ENCODE measurements at places on chromosomes 6 and 20. TPM values are rescaled to one million over a fixed set of nuclear protein-coding genes. Genes with fewer than 3 reads are reported as not detected.
A peak's percentile ranks its signal among the peaks of the same experiment; 100 is the strongest.

The SLC16A10 gene
- total RNA-seq: 0.41 TPM

The C20orf202 gene
- not detected for total RNA-seq

GRCh38 chr20:43318755-43319297 lies 129.1 kb upstream of the PTPRT start:
- DNase-seq: no peak

DNA sequence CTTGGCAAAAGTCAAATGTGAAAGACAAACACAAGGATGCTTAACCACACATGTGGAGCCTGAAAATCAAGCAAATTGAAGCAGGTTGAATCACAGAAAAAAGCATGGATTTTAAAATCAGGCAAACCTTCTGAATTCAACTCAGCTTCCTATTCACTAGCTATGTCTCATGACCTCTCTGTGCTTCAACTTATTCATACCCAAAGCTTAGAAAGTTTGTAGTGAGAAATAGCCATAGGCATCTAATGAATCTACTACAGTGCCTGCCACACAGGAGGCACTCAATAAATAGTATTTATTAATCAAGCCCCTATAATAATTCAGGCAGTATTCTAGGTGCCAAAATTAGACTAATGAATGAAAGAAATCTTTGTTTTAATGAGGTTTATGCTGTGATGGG lies 112.2 kb upstream of the TNFAIP3 start:
- DNase-seq: no peak

DNA sequence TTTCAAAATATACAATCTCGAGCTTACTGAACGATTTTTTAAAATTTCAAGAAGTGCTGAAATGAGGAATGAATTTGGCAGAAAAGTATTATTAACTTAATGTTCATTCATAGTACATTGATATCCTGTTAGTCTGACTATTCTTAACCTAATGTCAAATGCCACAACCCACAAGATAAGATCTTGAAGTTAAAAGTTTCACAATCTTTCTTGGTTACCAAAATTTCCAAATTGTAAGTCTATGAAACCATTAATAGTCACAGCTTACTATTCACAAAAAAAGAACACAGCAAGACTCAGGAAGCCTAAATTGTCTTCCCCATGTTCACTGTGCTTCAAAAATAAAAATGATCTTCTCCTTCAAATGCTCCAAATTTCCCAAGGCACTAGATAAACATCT lies 71.3 kb downstream of the HACE1 start:
- no peak for DNase-seq

DNA sequence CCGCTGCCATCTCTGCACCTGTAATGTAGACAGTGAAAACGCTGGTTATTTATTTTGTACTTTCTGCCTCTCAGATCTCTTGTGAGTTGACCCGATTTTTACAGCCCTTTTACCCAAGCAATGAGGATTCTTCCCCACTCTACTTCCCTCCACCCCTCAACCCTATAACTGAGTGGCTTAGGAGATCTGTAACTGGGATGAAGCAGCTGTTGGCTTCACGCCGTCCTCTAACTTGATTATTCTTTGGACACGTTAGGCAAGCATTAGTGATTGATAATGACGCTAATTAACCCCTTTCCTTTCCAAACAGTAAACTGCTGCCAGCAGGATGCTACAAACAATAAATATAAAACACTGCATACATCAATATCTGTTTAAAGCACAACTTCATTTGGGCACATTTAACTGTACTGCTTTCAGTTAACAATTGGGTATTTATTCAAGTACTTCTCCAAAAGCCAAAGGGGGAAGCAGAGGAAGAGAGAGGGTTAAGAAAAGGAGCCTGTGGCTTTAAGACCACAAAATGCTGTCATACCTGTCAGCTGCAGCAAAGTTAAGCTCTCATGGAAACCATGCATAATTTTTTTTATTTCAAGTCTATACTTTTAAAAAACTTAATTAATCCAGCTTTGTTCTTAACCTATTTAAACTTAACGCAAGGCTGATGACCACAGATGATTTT lies 21.2 kb downstream of the TFAP2A start:
- DNase-seq: no peak

The TNNC2 gene
- total RNA-seq: not detected

DNA sequence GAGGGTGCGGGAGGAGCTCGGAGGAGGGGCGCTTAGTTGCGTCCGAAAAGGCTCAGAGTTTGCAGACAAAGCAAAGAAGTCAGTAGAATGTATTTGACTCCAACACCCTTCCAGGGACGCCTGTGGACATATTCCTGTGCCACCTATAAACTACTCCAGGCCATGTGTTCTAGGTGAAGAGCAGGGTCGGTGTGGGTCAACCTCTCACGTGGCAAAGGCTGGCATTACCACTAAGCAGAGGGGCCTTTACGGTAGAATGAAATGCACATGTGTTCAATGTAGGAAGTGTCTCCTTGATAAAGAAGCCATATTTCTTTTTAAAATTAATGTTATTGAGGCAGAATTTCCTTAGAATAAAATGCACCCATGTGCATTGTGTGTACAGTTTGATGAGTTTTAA lies 15.4 kb downstream of the SIRT5 start:
- DNase-seq: no peak

DNA sequence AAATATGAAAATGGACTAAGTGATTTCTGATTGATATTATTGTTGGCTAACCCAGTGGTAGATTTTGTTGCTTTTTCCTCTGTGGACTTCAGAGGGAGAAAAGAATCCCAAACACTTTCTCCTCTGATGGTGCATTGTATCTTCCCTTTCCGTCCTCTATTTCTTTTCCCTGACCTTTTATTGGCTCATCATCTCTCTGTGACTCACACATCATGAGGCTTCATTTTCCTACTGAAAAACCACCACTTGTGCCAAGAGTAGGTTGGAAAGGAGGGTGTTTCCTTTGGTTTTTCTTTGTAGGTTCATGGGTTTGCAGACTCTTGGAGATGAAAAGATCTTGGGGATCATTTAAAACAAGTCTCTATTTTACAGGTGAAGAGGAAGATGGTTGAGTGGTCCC lies 311.7 kb upstream of the JAG1 start:
- DNase-seq: peak; percentile 76

DNA sequence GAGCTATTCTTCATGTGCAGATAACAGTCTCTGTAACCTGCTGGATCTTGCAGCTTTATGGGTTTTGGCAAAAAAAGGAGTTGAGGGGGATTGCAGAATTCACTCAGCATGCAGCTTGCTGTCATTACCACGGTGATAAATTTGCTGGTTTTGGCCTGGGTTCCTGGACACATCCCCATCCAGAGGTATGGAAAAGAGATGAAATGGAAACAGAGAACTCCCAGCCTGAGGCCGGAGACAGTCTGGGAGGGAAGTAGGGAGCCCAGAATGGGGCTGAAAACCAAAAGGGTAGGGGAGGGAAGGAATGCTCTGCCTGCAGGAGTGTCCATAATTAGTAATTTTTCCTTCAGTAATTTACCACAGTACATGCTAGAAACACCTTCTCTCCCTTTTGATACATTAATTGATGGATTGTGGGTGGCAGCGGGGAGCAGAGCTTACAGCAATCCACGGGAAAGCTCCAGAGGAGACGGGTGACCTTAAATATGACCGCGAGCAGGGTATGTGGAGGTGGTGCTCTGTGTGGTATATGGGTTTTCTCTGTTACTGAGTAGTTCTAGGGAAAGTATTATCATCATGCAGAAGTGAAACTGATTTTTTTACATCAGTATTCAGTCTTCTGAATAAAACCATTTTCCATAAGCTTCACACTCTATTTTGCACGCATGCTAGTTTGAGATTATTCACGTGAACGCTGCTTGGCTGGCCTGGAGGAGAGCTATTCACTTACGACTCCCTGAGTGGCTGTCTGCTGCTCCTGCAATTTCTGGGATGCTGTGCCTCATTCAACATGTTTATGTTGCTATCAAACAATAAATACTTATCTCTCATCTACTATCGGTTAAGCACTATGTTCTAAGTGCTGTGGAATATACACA lies 66.3 kb upstream of the KCNK16 start:
- no peak for DNase-seq

The GATA5 gene
- 4.7 TPM for total RNA-seq

DNA sequence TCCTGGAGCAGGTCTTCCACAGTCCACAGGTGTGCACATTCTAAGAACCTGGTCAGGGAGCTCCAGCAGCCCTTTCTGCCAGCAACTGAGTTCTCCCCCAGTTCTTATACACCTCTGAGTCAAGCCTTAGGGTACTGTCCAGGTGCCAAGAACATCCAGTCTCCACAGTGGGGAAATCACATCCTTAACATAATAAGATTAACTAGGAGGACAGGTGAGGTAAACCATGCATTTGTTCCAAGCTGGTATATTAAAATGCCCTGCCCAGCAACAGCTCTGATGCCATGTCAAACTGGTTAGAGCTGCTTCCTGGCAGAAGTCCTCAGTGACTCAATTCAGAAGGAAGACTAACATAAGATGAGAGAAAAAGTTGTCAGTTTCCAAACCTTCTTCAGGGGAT lies 303.9 kb upstream of the SGK1 start:
- no peak for DNase-seq

DNA sequence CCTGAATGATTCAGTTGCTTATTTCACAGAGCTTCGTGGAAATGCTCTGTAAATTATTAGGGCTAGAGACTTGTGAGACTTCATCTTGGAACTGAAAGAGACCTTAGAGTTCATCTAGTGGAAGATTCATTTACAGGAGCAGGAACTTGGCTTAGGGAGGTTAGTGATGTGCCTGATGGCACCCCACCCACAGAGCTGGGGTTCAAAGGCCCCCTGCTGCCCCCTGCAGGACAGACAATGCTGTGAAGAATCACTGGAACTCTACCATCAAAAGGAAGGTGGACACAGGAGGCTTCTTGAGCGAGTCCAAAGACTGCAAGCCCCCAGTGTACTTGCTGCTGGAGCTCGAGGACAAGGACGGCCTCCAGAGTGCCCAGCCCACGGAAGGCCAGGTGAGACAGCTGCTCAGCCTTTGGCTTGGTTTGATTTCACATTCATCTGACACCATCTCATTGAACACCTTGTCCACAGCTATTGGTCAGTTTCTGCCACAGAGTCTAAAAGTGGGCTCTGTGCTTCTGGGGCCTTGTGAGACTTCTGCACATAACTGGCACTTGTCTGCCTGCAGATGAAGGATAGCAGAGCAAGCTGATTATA lies 25.1 kb downstream of the MYBL2 start:
- peak; percentile 57 for DNase-seq

GRCh38 chr6:108621117-108621516 lies 60.4 kb downstream of the FOXO3 start:
- peak; percentile 42 for DNase-seq

The FHL5 gene
- not detected for total RNA-seq

The SLC32A1 gene
- total RNA-seq: not detected

The CYP39A1 gene
- total RNA-seq: not detected

- no peak for DNase-seq
These were observed 9.7 kb downstream of the RNF146 start for GRCh38 chr6:127276331-127276730.

The PXDC1 gene
- total RNA-seq: 50.8 TPM

GRCh38 chr6:152636609-152637295 lies 410 bp downstream of the SYNE1 start:
- DNase-seq: peak; percentile 3

The EFCAB8 gene
- total RNA-seq: not detected

DNA sequence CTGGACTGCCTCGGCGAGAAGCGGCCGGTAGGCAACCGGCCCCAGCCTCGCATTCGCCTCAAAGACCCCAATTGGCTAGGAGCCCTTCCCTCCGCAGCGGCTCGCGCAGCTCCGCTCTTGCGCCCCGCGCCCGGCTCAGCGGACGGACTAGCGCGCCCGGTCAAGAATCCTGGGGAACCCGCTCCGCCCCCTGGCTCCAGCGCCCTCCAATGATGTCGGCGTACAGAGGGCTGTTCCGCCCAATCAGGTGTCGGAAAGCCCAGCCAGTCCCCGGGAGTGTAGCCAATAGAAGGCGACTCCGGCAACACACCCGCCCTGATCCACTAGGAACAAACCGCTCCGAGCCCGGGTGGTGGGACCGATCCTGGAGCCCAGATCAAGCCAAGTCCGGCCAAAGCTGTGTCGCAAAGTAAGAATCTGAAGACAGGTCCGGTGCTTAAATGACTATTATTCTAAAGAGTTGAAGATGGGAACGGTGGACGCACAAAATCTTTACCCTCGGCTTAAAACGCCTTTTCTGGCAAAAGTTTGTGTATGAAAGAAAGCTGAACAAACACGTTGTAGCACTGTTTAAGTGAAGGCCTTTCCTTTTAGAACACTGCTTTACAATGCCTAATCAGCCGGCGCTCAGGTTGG lies 132.2 kb downstream of the OGFRL1 start:
- DNase-seq: peak; percentile 95

- no peak for DNase-seq
These were observed 345.1 kb downstream of the KHDRBS2 start for GRCh38 chr6:61940919-61941318.

- no peak for DNase-seq
These were observed 89.7 kb upstream of the EMILIN3 start for GRCh38 chr20:41456351-41456750.

- no peak for DNase-seq
These were observed 52.7 kb downstream of the TXLNB start for GRCh38 chr6:139239064-139239463.

The FBXO9 gene
- 27.6 TPM for total RNA-seq

GRCh38 chr6:157548635-157549467 lies 167.9 kb downstream of the ZDHHC14 start:
- DNase-seq: no peak

DNA sequence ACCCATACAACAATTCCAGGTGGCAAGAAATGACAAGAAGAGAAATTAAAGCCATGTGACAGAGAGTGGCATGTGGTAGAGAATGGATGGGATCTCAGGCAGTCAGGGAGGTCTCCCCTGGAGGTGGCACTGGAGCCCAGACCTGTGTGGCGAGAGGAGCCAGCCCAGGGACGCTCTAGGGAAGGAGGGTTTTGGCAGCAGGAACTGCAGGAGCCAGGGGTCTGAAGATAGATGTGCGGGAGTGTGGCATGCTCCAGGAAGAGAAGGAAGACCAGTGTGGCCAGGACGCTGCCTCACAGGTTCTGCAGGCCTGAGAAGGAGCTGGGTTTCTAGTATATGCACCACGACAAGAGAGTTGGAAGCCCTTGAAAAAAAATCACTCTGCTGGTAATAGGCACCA lies 45.1 kb downstream of the SPATA2 start:
- no peak for DNase-seq

DNA sequence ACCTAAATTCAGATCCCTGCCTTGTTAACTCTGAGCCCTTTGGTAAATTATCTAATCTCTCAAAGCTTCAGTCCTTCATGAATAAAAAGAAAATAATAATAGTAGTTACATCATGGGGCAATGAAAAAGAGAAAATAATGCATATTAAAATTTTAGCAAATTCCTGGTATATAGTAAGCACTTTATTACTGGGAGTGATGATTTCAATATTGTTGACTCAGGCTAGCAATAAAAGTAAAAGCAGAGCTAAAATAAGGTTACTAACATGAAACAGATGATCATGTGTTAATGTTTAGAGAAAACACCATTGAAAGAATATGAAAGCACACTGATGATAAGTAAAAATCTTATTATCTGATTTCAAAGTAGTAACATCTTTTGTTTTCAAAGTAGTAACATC lies 13.6 kb downstream of the GINS1 start:
- no peak for DNase-seq

The CGA gene
- not detected for total RNA-seq

The NAA20 gene
- 106 TPM for total RNA-seq

The CST1 gene
- total RNA-seq: not detected

The RNASET2 gene
- 35.6 TPM for total RNA-seq

GRCh38 chr6:3176562-3177355 lies 19.4 kb upstream of the TUBB2A start:
- peak; percentile 96 for DNase-seq

Measured in A172 (cell line).